ENCODE measurements at places on chromosomes 16 and 17. TPM values are rescaled to one million over a fixed set of nuclear protein-coding genes. Genes with fewer than 3 reads are reported as not detected.

Gene ALOX15B
- total RNA-seq, result 0.16 TPM

Gene DPEP3
- not detected for total RNA-seq

GRCh38 chr16:10812312-10813098 is 6.1 kb downstream of the TVP23A start:
- DNase-seq, result no peak

- no peak for DNase-seq
These were observed 298.4 kb downstream of the MAP2K6 start for GRCh38 chr17:69712801-69713311.

DNA sequence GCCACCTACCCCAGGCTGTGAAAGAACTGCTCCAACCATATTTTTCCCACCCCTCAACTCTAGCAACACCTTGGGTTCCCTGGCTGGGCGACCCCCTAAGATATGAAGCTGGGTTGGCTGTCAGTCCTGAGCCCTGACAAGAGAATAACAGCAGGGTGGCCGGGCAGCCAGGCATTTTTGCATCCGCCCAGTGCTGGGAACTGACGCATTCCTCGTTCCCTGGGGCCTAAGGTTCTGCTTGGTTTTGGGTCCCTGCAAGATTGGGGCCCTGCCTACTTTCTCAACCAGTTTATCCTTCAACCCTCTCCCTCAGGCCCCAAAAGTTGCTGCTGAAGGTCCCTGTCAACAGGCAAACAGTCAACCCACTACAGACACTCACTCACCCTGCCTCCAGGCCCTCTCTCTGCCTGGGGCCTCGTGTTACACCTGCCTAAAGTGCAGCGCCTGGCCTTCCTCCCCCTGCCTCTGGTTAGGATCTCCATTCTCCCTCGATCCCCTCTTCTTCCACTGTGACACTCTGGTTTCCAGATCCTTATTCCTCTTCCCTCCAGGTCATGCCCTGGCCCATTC is 151.5 kb downstream of the STX8 start:
- no peak for DNase-seq

GRCh38 chr16:85537795-85538401 is 75.2 kb upstream of the GSE1 start:
- DNase-seq, result no peak

GRCh38 chr17:46264456-46265198 is 30.3 kb upstream of the LRRC37A start:
- no peak for DNase-seq

Gene MRPL58
- 43.7 TPM for total RNA-seq

DNA sequence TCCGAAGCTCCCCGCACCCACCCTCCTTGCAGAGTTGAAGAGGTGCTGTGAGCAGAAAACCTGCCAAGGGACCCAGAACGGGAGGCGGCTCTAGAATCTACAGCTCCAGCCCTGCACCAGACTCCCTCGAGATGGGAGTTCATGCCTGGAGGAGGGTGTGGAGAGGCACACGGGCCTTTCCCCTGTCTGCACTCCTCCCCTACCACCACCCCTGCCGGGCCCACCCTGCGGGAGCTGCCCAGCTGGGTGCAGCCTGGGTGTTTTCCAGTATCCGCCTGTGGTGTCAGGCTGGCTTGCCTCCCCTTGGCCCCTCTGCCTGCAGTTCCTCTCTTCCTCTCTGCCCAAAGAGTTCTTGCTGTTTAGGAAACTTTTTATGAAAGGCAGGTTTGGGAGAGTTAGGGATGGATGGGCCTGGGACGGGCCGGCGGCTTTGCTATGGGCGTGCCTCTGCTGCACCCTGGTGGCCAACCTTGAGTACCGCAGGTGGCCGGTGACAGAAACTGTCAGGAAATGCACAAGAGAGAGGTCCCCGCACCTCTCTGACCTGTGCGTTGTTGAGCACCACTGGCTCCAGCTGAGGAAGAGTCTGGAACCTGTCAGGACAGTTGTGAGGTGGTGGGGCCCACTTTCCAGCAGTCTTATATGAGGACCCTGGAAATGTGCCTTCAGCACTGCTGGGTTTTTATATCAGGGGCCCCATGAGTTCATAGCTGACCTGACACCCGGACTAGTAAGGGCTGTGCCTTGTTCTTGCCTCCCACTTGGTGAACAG is 354.1 kb downstream of the SEC14L1 start:
- DNase-seq, result peak; percentile 82

- DNase-seq, result no peak
These were observed 45.2 kb upstream of the NUDT7 start for GRCh38 chr16:77677129-77677528.

- DNase-seq, result no peak
These were observed 127.0 kb downstream of the ABCC6 start for GRCh38 chr16:16096121-16096857.

DNA sequence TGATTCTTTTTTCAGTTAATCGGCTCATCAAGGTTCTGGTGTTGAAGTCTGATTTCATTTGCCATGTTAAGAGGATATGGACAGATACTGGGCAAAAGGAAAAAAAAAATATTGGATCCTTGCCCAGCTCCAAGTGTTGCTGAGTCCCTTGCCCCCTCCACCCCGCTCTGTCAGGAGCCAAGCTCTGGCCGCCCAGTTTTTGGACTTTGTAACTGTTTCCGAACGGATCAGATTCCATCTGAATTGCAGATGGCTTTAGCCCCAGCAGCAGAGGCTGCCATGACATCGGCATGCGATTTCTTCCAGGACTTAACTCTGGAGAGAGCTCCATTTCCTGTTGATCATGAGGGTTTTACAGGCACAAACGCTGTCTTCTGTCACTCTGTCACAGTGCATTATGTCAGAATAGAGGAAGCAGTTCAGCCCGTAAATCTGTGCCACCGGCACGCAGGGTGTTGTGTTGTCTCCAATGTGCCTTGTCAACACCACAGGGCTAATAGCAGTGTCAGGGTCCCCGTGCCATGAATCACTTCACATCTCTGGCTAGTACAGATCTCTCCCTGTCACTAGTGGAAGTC is 615.6 kb downstream of the MAF start:
- DNase-seq, result peak; percentile 23

DNA sequence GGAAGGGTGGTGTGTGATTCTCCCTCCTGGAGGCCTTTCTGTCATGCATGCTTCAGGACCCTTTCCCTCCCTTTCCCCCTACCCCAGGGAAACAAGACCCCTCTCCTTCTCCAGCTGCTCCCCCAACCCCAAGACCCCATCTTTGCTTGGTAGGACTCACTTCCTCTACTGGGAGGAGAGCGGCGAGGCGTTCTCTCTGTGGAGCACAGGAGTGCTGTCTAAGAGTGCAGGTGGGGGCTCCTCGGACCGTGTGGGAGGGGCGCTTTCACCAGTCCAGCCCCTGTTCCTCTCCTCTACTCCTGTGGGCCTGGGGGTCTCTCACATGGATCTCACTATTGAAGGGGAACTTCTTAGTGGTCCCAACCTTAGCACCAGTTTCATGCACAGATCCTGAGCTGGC is 456.1 kb upstream of the ASIC2 start:
- no peak for DNase-seq

- DNase-seq, result no peak
These were observed 228.8 kb downstream of the SLC39A11 start for GRCh38 chr17:72863526-72864211.

DNA sequence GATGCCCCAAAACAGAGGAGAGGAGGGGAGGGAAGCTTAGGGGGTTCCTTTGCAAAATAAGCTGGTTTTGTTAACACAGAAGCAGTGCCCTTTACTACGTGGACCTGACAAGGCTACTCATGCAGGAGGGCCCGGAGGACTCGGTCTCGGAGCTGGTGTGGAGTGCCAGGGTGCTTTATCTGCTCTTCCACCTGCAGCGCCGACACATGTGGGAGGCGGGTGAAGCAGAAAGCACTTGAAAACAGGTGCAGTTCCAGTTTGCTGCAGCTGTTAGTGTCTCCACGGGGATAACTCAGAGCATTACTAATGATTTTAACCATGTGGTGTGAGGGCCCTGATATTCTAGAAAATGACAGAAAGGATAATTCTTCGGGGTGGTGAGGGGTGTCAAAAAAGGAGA is 35.0 kb upstream of the MNT start:
- DNase-seq, result no peak

Gene ANKS4B
- total RNA-seq, result not detected

Gene PITPNM3
- 0.70 TPM for total RNA-seq

DNA sequence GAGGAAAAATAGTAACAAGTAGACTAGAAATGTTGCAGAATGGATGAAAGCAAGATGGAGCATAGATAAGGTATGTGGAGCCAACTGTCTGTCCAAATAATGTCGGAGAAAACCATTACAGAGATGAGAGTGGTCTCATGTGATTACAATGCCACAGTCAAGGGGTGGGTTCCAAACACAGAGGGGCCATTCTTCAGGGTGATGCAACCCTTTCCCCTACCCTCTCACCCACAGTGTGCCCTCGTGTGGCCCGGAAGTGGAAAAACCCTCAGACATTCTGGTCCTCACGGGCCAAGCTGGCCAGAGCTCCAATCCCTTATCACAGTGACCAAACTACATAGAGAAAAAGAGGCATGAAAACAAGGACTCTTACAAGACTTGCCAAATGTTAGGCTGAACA is 17.7 kb upstream of the HS3ST3A1 start:
- no peak for DNase-seq

DNA sequence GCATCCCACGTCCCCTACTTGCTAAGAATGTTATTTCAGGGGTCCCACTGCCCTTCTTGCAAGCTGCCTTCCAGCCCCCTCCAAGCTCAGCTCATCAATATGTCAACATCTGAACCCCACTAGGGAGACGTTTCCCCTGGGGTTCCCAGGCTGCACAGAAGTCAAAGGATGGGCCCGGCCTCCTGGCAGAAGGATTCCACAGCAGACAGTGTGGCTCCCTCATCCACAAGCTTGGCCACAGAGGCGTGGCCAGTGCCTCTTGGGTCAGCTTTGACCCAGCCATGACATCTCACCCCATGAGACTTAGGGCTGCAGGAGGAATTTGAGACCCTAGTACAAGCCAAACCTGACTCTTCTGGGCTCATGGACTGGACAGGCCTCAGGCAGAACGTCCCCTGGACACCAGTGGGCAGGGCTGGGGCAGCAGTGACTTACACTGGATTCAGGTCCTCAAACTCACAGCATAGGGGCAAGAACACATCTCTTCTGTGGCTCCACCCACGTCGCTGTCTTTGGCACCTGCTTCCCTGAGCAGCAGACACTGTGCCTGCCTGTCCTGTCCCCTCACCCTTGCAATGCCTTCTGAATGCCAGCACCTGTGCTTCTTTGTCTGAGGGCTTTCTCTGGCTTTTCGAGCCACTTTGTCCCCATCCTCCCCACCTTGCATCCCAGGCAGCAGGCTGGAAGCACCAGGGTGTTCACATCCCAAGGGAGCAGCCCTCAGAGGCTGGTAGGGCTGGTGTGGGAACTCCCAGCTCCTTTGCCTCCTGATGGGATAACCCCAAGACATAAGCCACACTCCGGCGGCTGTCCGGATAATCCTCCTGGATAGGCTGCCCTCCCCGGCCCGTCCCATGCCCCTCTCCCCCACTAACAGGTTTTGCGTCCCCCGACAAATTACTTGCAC is 56.0 kb upstream of the ENPP7 start:
- DNase-seq, result no peak

DNA sequence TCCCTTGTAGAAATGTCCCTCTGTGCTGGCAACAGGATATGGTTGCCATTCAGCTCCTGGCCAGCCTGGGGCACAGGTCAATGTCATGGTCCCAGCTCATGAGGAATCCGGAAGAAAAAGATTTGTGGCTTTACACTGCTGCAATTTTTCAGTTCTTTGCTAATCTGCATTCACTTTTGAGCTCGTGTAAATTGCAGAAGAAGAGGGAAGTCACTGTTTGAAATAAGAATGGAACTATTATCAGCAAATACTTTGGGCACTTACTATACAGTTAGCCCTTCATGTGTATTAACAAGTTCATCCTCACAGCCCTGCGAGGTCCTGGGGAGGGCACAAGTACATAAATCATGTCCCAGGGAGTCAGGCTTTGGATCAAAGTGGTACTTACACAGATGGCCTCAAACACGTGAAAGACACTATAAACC is 14.2 kb downstream of the SLC47A2 start:
- no peak for DNase-seq

DNA sequence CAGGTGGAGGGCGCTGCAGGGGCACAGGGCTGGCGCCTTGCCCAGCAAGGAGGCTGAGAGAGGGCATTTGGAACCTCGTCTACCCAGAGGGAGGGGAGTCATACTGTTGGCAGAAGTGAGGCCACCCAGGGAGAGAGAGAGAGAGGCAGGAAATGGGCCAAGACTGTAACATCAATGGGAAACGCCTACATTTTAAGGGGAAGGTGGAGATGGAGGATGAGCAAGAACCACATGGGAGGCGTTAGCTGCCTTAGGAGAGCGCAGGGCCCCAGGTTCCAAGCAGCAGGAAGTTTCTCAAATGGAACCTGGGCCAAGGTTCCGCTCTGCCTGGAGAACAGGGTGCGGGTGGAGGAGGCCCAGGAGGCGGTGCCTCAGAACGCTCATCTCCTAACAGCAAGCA is 2.7 kb upstream of the WFDC1 start:
- DNase-seq, result no peak

Gene SOX15
- 0.64 TPM for total RNA-seq

Gene LAT
- 6.7 TPM for total RNA-seq

Gene GAS2L2
- not detected for total RNA-seq

GRCh38 chr16:69931631-69932030 is 19.5 kb upstream of the CLEC18A start:
- DNase-seq, result no peak

- DNase-seq, result peak; percentile 79
These were observed 26.1 kb downstream of the HDAC5 start for GRCh38 chr17:44097110-44097958.

Gene AKAP1
- total RNA-seq, result 165 TPM

DNA sequence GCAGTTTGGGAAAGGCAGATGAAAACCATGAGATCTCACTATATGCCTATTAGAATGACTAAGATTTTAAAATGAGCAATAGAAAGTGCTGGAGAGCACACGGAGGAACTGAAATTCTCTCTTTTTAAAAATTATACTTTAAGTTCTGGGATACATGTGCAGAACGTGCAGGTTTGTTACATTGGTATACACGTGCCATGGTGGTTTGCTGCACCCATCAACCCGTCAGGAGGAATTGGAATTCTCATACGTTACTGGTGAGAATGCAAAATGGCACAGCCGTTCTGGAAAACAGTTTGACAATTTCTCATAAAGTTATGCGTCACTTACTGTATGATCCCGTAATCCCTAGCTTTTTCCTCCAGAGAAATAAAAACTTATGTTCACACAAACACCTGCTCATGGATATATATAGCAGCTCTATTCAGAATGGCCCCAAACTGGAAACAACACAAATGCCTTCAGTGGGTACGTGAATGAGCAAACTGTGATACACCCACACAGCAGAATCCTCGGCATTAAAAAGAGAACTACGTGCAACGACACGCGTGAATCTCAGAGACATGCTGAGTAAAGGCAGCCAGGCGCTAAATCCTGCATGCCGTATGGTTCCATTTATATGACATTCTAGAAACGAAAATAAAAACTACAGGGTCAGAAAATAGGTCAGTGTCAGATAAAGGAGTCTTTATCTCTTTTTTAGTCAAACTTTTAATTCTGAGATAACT is 11.8 kb downstream of the PIK3R6 start:
- no peak for DNase-seq

Gene BHLHA9
- total RNA-seq, result 0.37 TPM

DNA sequence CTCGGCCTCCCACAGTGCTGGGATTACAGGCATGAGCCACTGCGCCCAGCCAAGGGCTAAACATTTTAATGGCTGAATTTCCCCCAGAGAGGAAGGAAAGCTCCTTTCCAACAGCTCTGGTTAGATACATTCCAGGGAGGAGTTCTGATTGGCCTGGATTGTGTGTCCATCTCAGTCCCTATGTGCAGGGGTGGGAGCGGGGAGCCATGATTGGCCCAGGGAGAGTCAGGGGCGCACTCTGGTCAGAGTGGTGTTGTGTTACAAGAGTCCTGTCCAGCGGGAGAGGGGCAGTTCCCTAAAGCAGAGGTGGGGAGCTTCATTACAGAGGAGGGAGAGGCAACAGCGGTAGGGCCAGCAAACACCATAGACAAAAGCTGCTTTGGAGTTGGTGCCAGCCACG is 75.0 kb downstream of the RAP1GAP2 start:
- DNase-seq, result no peak
